ENCODE measurements at places on chromosomes 13 and 19.

DNA sequence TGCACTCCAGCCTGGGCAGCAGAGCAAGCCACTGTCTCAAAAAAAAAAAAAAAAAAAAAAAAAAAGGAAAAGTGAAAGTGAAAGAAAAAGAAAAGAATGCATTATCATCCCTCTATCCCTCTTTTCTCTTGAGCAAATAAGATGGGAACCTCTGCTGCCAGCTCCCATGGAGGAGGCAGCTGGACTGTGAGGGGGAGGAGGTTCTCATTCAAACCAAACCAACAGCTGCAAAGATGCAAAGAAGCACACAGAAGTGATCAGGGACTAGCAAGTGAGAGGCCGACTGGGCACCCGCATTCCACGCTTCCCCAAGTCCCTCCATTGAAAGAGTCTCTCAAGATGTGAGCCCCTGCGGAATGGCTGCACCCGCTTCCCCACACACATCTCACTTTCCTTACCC lies 63.5 kb downstream of the TSHZ3 start:
- no peak for DNase-seq

GRCh38 chr19:19429361-19429760 lies 23.9 kb downstream of the GATAD2A start:
- DNase-seq: no peak

- DNase-seq: no peak
These were observed 44.5 kb upstream of the KCTD15 start for GRCh38 chr19:33752018-33752800.

- DNase-seq: no peak
These were observed 4.0 kb downstream of the NKPD1 start for GRCh38 chr19:45156751-45157150.

- no peak for DNase-seq
These were observed 19.9 kb downstream of the UHRF1 start for GRCh38 chr19:4929186-4929585.

- no peak for DNase-seq
These were observed at the start of gene AMER2 for GRCh38 chr13:25171517-25172302. Gene AMER2, minus strand, starts transcription at chr13:25172288. Its CDS starts 669 bp downstream, at chr13:25171619.

GRCh38 chr13:97259798-97260714 lies 37.9 kb downstream of the MBNL2 start:
- DNase-seq: no peak

- no peak for DNase-seq
These were observed 18.5 kb downstream of the TNFRSF19 start for GRCh38 chr13:23588666-23589065.

DNA sequence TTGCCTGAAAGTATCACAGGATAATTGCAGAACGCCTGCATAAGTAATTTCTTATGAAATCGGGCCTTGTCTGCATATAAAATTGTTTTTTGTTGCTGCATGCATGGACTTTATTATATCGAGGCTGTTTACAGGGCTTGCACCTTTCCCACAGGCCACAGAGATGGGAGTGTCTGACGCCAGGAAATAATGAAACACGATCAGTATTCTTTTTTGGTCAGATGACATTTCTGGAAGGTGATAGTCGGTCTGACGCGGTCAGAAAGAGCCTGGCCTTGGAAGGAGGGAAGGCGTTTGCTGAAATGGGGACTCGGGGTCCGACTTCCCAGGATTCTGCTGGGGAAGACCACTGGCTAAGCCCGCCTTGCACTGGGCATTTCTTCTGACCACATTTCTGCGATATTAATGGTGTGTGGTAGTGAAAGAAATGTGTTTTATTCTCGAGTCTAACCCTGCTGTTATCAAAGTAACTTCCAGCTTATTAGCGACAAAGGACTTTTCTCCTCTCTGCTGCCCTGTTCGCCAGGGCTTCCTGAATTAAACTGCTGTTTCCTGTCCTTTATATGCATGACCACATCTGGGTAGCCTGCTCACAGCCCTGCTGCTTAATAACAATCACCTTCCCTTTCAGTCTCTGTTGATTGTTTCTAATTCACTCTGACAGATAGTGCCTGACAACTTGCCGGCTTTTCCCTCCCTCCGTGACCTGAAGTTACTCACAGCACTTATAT lies 11.6 kb upstream of the ZNF536 start:
- no peak for DNase-seq

GRCh38 chr13:38419312-38419873 lies 69.7 kb downstream of the UFM1 start:
- no peak for DNase-seq

DNA sequence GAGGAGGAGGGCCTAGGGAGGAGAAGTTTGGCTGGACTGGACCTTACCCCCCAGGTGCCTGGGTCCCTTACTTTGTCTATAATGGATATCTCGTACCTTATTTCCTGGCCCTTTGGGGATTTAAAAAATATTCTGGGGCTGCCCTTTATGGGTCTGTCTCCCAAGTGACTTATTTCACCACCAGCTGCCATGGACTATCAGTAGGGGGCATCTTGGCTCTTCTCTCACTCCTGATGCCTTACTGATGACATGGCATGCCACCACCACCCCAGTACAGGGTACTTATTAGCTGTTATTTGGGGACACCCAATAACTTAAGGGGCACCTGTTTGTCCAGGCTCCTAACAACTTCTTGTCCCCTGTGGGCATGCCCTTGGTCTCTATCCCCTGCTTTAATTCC lies 38.0 kb downstream of the NFIX start:
- DNase-seq: no peak
